Left lung (tissue), 14 donors: ENCODE measurements at places on chromosomes 6 and 20. TPM values are rescaled to one million over a fixed set of nuclear protein-coding genes. Genes with fewer than 3 reads are reported as not detected.

DNA sequence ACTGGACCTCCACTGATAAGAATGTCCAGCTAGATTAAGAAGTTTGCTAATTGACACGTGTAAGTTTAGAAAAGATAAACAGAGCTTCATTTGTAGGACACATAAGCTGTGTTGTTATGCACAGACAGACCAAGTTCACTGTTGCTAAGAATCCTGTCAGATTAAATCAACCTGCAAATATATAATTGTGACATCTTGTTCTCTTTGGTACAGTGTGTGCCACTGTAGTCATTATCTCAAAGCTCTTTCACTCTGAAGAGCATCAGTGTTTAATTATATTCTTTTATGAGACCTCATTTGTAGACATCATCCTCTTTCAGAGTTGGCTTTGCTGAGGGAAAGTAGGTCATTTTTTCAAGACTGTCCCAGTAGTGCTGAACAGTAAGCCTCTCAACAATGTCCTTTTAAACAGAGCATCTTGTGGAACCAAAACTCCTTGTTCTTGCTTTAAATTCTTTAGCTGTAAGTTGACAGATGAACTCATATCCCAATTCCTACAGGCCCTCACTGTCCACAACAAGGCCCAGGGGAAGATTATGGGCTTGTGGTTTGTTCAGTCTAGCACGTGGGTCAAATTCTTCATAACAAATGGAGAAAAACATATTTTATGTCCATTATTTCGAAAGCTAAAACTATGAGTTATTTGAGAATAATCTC is 252.4 kb downstream of the HDGFL1 start:
- DNase-seq = no peak

DNA sequence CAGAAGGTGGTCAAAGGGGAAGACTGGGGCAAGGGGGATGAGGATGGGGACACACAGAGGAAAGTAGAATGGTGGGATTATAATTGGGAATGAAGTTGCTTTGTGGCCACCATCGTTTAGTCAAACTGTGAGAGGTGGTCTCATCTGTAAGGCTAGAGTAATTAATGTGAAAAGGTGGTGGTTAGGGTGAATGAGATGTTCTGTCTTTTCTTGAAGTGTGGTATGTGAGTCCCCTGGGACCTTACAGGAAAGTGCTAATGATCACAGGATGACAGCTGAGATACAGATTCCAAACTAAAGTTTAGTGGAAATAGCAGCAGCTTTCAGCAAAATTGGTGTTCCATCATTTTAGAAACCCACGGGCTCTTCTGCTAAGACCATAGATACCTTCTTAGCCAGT is 10.7 kb downstream of the ZFAND3 start:
- DNase-seq = no peak

The SLC26A8 gene
- polyA plus RNA-seq = 0.61 TPM

- DNase-seq = no peak
Measured at GRCh38 chr6:138680085-138680484, 93.5 kb upstream of the CCDC28A start.

The PPARD gene
- 23.8 TPM for polyA plus RNA-seq

The FAM83B gene
- polyA plus RNA-seq = 7.2 TPM
